ENCODE measurements at places on chromosomes 2 and 18.

DNA sequence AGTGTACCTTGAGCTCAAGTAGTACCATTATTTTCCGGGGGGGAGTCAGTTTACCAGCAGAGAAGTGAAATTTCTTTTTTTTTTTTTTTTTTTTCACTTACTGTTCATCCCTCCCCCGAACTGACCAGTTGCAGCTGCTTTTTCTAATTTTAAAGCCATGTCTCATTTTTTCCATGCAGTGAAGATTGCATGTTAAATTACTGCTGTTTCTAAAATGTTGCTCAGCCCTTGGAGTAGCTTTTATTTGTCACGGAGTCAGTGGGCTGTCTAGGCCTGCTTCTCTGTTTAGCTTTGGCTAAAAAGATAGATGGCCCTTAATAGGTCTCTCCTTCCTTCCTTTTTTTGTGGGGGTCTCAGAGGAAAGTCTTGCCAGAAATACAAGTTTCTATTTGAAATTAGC lies 70.2 kb downstream of the NGEF start:
- no peak for DNase-seq

GRCh38 chr18:47986620-47987387 lies 56.3 kb upstream of the SMAD2 start:
- no peak for DNase-seq

GRCh38 chr2:31107591-31108300 lies 30.5 kb downstream of the GALNT14 start:
- no peak for DNase-seq

DNA sequence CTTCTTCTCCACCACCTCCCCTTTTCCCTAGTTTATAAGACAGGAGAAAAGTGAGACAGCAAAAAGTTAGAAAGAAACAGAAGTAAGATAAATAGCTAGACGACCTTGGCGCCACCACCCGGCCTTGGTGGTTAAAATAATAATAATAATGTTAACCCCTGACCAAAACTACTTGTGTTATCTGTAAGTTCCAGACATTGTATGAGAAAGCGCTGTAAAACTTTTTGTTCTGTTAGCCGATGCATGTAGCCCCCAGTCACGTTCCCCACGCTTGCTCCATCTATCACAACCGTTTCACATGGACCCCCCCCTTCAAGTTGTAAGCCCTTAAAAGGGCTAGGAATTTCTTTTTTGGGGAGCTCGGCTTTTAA lies 1.5 kb upstream of the BUB1 start:
- no peak for DNase-seq

DNA sequence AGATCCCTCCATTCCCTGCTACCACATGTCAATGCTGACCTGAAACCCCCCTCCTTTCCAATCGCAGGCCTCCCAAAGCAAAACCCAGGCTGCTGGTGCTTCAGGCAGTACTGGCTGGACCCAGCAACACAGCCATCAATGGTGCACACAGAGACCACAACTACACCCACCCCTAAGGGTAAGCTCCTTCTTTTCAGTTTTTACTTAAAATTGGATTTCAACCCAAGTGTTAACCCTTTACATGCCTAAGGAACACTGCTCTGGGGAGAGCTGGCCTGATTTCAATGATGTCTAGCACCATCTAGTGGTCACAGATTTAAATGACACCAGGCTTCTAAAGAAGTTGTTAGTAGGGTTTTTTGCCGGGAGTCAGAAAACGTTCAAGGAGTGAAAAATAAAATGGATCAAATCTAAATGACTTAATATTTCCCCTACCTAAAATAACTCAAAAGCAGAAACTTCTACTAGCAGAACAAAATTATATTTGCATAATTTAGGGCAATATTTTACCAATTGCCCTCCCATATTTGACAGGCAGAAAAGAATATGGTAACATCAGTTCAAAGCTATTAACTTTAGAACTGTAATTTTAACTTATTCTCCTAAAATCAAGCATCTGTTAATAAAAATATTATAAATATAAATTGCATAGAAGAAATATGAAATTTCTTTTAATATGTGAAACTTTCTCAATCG lies 24.6 kb downstream of the FECH start:
- DNase-seq = no peak

GRCh38 chr18:54503131-54503894 lies 87.7 kb upstream of the DYNAP start:
- no peak for DNase-seq

- DNase-seq = no peak
These were observed 74.8 kb downstream of the CDK15 start for GRCh38 chr2:201880993-201881611.

DNA sequence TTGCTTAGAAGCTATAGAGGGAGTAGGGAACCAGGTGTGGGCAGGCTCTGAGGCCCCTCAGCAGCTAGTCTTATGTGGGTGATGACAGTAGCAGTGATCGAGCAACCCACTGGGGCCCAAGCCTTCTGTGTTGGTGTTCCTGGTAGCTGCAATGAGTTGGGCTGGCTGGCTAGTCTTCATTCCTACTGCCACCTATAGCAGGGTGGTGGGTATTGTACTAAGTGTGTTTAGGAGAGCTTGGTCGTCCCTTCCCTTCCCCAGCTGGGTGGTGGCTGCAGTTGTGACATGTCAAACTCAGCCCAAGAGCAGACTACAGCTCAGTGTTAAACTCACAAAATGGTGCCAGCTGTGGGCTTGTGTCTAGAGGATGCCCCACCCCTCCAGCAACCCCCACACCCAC lies 486.1 kb upstream of the UBE2E3 start:
- no peak for DNase-seq

- no peak for DNase-seq
These were observed 46.6 kb downstream of the THUMPD2 start for GRCh38 chr2:39732482-39732881.

DNA sequence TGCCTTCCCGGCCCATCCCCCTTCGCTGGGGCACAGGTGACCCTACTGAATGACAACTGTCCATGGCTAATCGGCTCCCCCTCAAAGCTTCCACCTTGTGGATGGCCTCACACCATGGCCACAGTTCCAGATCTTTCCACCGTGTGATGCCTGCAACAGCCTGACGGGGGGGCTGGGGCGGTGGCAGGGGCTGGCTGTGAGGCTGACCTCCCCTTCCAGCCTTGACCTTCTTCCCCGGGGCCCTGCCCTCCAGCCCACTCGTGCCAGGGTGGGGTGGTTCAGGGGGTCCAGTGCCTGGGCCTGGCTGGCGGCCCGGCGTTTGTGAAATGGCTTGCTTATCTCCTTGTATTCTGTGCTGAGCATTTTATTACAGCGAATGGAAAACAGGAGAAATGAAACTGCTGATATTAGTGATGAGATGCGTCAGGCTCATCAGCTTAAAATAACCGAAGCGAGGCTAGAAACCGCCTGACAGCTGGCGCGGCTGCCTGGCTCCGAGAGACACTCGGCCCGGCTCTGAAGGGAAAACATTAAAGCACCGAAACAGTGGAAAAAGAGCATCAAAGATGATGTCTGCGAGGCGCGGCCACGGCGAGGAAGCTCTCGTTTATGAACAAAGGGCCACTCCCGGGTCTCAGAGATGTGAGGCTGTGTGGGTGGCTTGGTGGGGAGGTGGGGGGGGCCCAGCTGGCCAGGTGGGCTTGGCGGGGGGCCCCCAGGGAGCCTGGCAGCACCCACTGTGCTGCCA lies 916 bp upstream of the PDCD1 start:
- DNase-seq = no peak

GRCh38 chr2:169716938-169717690 lies 16.5 kb upstream of the KLHL23 start:
- no peak for DNase-seq

- DNase-seq = no peak
These were observed 1.9 kb downstream of the TCF23 start for GRCh38 chr2:27150639-27151230.

DNA sequence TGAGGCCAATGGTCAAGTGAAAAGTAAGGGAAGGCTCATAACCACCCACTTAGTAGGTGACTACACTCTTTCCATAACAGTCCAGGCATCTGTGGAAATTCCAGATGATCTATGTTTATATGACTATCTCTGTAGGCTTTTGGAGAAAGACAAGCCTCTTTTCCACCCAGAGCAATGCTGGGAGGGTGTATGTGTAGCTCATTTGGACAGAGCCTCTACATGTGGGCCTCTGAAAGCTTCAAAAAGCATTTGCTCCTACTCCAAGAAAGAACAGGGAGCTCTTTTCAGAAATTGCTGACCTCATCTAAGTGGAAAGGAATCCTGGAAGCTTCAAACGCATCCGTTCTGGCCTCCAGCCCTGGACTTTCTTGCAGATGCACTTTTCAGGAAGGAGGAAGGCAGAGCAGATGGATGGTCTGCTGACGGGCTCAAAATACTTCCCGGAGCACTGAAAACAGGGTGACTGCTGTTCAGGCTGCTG lies 308.7 kb downstream of the LRATD1 start:
- no peak for DNase-seq

- DNase-seq = no peak
These were observed 97.1 kb downstream of the TXNL1 start for GRCh38 chr18:56541340-56541739.

GRCh38 chr2:235843591-235844395 lies 324.4 kb downstream of the GBX2 start:
- DNase-seq = no peak

GRCh38 chr2:88933980-88934379 lies 242.5 kb downstream of the RPIA start:
- DNase-seq = no peak

- peak; percentile 81 for DNase-seq
These were observed 117.6 kb downstream of the CAMKMT start for GRCh38 chr2:44479127-44479887.

- DNase-seq = no peak
These were observed 10.6 kb upstream of the ZNF516 start for GRCh38 chr18:76505614-76506013.

DNA sequence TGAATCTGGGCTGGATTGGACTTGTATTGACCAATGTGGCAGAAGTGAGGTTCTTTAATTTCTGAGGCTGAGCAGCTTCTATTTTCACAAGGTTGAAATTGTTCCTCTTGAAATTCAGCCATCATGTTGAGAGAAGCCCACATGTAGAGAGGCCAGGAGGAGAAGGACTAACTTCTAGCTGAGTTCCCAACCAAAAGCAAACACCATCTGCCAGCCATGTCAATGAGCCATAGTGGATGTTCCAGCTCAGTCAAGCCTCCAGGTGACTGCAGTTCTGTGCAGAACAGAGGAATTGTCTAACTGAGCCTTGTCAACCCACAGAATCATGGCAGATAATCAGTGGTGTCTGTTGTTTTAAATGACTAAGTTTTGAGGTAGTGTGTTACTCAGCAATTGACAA lies 110.6 kb upstream of the ACVR1 start:
- DNase-seq = no peak

- DNase-seq = peak; percentile 20
These were observed 273.2 kb upstream of the SIX3 start for GRCh38 chr2:44668336-44668735.

DNA sequence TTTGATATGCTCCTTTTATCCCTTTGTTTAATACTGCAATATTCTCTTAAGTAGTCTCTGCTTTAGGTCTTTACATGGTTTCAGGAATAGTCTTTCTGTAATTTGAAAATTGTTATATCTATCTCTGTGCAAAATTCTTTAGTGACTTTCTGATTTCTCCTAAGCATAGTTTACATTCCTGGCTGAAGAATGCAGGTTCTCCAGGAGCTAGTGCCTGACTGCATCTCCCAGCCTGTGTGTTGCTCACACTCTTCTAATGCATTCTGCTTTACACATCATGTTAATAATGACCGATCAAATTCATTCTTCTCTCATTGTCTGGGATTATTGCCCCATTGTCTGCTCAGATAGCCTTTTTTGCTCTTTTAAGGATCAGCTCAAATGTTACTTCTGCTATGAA lies 1349.2 kb downstream of the DSC3 start:
- DNase-seq = no peak

GRCh38 chr2:101698014-101698843 lies 722 bp downstream of the MAP4K4 start:
- no peak for DNase-seq

DNA sequence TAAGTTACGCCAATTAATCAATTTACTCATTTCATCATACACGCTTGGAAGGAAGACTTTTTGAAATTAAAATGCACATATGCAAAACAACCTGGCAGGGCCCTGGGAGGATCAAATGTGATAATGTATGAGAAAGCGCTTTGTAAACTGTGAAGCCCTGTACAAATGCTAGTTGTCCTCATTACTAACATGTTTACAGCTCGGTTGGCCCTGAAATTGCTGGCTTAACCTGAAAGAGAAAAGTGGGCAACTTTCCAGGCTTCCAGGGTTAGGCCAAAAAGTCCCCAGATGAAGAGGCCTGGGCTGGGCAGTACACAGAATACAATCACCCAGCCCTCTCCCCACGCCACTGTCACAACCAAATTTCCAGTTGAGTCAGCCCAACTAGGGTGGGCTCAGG lies 60.2 kb downstream of the DNMT3A start:
- no peak for DNase-seq

- DNase-seq = no peak
These were observed 674 bp downstream of the EVX2 start for GRCh38 chr2:176082824-176083751.

DNA sequence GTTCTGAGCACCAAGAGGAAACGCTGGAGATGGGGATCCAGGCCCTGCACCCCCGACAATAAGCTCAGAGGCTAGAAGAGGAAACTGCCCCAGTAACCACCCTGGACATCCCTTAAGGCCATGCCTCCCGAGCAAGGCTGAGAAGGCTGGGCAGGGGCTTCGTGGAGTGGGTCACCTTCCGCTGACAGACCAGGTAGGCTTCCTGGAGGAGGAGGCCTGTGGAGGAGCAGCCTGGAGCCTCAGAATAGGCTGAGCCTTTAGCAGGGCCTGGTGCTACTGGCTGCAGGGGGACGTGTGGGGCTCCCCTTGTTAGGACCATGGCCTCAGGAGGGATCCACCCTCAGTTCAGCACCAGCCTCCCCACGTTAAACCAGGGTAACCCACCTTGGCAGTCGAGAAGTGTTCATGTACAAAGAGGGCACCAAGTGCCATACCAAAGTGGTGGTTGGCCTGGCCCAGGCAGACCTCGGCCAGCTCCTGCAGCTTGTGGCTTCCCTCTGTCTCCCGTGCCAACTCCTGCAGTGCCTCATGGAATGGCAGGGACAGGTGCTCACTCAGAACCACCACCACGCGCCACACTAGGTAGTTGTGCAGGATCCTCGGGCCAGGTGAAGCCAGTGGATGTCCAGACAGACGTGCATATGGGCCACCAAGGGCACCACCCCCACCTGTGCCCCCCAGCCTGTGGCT lies 28.5 kb upstream of the ALPP start:
- DNase-seq = no peak

- DNase-seq = no peak
These were observed 3.1 kb downstream of the ASTL start for GRCh38 chr2:96135171-96135570.

GRCh38 chr18:22284581-22285360 lies 115.4 kb downstream of the GATA6 start:
- DNase-seq = no peak

DNA sequence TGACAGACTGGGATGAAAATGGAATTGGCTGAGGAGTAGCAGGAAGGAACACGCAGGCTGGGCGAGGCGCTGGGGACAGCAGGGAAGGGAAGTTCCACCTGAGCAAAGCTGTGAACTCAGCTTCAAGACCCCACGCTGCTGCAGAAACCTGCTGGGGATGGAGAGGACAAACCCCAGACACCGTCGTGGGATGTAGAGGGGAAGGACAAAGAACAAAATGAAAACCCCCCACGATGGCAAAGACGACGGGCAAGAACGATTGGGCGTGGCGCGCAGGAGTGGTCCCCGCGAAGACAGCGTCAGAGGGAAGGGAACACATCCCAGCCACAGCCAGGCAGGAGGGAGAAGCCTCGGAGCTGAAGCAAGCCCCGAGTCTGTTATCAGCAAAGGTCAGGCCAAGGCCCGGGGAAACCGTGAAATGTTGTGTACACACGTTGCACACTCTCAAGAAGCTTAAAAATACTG lies 222.9 kb downstream of the NDUFA10 start:
- no peak for DNase-seq

- no peak for DNase-seq
These were observed 31.4 kb downstream of the ATOH8 start for GRCh38 chr2:85785027-85785822.

- no peak for DNase-seq
These were observed 8.7 kb downstream of the FARP2 start for GRCh38 chr2:241364781-241365180.

Data from NCI-H1436 treated with DMSO at 0.1 percent for 48 hours (cell line).